ENCODE measurements at places on chromosomes 16 and 17.

DNA sequence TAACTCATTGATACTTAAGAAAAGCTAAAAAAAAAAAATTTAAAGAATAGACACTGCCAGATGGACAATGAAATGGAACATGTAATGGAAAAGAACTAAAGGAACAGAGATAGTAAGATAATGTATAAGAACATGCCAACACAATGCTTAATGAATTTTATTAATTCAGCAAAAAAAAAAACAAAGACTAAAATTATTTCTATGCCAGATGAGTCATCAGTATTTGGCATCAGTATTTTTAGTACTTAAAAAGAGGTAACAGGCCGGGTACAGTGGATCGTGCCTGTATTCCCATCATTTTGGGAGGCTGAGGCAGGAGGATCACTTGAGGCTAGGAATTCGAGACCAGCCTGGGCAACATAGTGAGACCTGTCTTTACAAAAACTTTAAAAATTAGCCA lies 168.5 kb downstream of the CYB561 start:
- DNase-seq, result no peak

DNA sequence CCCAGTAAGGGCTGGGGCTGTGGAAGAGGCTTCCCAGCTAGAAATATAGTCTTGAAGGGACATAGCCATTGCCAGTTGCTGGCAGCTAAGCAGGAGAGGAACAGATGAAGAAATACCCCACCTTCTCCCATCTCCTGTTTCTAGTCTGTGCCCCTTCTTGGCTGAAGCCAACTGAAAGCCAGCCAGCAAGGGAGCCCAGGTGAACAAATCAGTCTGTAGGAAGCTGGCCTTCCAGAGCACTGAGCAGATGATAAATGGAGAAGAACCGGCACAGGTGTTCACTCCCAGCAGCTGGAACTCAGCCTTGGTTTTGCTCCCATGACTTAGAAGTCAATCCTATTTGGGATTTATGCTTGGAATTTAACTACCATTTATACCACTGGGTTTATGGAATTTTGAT lies 69.2 kb upstream of the DHX40 start:
- no peak for DNase-seq

DNA sequence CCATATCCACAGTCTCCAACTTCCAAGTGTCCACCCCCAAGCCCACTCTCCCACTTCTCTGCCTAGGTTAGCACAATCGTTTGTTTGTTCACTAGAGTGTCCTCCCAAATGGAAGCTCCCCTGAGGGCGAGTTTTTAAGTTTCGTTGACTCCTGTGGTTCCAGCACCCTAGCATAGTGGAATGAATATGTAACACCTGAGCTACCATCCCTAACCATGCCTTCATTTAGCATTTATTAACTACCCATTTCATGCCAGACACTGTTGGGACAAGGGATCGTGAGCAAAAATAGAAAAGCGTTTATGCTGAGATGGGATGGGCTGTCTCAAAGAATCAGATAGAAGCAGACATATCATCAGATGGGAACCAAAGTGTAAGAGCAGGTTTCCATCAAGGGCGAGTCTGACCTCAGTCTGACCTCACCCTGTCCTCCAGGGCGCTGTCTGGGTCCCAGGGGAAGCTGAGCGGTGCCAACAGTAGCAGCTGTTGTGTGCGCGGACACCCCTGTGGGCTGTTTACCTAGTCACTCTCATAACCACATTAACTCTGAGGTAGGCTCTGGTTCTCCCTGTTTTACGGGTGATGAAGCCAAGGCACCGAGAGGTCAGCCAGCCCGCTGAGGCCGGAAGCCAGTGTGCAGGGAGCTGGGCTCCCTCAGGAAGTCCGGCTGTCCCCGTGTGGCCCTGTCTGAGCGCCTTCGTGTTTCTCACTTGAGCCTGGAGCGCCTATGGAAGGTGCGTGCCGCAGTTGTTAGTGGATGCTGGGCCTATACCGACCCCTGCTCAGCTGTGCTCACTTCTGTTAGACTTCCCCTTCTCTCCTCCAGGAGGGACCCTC lies 6.2 kb downstream of the CNP start:
- no peak for DNase-seq

DNA sequence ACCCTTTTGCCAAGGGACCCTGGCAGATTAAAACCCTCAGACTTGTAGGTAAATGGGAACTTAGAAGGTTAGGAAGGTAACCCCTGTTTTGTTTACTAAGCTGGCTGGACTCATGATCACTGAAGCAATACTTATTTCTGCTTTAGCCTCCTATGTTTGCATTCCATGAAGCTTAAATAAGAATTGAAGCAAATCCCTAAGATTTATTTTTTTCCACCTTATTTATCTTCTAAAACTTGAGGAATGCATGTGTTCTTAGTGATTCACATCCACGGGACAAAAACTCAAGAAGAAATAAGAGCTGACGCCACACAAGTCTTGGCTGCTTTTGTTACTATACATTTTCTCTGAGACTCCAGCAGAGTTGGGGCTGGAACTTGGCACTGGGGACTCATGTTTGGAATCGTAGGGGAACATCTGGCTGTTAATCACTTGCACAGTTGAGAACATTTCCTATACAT lies 35.5 kb downstream of the CLUAP1 start:
- no peak for DNase-seq

DNA sequence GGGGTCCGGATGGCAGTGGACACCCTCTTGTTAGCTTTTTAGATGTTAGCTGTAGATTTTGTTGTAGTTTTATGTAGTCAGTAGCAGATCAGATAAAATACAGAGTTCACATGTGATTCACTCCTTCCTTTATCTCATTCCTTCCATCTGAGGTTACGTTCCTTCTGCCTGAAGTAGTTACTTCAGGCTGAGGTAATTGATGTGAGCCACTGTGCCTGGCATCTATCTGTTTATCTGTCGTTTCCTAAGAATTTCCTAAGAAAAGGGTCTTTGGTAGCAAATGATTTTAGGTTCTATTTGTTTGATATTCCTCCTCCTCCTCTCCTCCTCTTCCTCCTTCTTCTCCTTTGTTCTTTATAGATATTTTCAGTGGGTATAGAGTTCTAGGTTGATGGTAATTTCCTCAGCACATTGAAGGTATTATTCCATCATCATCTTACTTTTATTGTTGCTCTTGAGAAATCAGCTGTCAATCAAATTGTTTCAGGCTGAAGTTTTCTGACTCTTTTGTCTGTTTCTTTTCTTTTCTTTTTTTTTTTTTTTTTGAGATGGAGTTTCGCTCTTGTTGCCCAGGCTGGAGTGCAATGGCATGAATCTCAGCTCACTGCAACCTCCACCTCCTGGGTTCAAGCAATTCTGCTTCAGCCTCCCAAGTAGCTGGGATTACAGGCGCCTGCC lies 29.6 kb upstream of the FBXO47 start:
- DNase-seq, result no peak

DNA sequence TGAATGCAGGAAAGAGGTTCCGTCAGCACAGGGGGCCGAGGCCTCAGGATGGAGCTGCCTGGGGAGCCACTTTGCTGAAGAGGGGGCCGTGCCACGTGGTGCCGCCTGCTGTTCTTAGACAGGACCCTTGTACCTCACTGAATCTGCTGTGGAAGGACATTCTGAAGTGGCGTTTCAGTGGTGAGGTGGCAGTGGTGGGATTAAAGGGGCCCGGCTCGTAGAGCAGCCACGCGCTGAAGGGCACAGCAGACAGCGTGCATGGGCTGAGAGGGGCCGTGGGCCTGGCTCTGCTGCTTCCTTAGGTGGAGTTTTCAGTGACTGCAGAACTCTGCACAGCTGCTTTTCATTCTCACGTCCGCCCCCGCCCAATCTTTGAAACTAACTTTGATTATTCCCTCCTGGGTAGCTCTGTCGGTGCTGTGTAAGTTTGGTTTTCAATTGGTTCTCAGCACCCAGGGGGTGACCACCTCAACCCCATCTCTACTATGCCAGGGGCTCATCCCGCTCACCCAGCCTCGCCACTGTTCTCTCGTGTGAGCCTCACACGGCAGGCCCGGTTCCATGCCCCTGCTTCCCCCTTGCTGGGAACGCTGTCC lies 70.3 kb downstream of the SEC14L1 start:
- no peak for DNase-seq

DNA sequence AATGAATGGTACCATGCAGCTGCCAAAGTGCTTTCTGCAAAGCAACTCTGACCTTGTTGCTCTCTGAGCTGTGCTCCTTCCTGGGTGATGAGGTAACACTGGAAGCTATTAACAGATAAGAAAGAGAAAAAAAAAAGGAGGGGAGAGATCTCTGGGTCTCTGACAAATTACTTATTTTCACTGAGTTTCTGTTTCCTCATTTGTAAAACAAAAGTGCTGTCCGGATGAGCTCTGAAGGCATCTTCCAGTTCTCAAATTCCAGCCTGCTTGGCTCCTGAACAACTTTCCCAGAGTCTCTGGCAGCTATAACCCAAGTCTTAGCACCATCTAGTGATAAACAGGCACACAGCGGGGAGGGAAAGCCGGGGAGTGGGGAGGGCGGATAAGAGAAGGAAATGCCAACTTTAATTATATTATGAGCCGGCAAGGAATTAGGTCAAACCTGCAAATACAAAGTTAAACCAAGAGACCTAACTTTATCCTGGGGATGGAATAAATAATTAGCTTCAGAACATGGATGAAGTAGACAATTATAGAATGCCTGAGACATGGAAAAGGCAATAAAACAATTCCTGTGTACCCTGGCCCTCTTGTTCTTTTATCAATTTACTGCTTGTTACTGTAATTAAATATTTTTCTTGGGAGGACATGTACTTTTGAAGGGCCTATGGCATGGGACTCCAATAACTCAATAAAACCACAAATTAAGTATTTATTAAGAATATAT lies 61.3 kb upstream of the KIFC3 start:
- no peak for DNase-seq

DNA sequence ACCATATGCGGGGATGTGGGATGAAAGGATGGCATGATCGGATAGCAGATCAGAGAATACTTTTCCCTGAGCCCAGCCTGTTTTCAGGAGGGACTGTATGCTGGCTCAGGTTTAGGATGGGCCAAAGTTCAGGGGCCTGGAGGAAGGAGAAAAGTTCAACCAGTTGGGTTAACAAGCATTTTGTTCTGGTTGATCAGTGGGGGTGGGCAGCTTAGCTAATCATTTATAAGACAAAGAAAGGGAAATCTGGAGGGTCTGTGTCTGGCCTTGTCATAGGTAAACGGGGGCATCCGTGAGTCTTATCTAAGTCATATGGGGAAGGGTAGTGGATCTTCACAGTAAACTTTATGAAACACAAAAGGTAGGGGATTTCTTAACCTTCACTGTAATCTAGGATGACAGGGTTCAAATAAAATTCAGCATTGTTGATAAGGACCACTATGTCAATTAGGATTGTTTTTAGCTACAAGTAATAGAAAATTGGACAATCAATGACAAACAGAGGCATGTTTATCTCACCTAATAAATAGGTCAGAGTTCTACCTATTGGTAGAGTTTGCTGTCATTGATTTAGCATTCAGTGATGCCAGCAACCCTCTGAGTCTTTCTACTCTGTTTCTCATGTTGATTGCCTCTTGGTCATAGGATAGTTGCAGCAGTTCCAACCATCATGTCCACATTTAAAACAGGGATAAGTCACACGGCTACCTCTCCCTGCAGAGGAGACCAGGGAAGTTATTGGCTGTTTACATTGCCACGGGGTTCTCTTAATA lies 11.4 kb downstream of the PCTP start:
- no peak for DNase-seq

- no peak for DNase-seq
Measured at GRCh38 chr16:84948851-84949610, 62.3 kb downstream of the ZDHHC7 start.

DNA sequence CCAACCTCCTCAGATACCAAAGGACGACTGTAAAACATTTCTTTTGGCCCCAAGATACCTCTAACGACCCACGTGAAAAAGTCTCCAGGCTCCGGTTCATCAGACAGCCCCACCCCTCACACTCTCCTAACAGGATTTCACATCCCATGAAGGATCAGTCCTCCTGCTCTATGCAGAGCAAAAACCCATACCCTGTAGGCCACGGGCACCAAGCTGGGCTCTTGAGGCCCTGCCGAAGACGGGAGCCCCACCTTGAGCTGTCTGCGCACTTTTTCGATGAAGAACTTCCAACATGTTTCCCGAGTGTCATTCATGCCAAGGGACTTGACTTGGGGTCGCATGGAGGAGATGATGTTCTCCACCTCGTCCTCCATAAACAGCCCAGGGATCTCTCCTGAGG lies 89.9 kb downstream of the PGS1 start:
- DNase-seq, result no peak

- no peak for DNase-seq
Measured at GRCh38 chr16:71540-72401, 660 bp downstream of the RHBDF1 start.

DNA sequence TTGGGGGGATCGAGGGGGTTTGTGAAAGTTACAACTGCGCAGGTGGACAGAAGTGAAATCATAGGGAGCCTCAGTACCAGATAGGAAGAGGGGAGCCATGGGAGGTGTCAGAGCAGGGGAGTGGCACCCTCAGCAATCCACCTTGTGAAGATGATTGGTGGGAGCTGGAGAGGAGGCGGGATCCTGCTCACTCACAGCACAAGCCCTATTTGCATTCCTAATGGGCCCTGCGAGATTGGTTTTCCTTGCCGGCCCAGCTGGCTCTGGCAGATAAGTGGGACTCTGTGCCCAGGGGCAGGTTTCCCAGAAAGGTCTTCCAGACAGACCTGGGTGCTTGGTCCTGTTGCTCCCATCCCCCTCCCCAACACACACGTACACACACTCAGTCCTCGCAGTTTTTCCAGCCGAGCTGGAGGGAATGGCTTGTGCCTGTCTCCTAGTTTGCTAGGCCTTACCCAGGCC lies 9.4 kb downstream of the WNT3 start:
- DNase-seq, result no peak

DNA sequence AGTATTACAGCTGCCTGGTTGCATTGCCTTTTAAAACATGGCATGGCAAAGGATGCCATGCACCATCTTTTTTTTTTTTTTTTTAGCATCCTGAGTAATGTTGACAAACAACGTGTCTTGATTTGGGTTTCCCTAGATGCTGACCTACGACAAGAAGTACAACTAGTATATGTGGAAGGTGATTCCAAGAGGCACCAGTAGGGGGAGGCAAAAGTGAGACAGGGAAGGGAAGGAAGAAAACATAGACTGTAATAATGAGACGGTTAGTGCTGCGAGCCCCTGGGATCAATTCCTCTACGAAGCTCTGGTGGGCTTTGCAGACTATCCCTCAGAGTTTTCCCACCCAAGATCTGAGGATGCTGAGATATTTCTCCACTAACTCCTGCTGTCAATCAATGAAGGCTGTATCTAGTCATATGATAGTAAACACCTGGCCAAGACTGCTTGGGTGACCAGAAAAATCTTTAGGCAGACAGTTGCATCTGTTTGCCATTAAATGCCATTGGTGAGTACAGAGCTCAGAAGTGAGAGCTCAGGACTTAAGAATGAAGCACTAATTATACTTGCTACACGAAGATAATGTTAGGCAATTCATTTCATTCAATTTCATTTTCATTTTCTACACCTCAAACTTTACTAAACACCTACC lies 458.6 kb upstream of the GOT2 start:
- DNase-seq, result no peak

DNA sequence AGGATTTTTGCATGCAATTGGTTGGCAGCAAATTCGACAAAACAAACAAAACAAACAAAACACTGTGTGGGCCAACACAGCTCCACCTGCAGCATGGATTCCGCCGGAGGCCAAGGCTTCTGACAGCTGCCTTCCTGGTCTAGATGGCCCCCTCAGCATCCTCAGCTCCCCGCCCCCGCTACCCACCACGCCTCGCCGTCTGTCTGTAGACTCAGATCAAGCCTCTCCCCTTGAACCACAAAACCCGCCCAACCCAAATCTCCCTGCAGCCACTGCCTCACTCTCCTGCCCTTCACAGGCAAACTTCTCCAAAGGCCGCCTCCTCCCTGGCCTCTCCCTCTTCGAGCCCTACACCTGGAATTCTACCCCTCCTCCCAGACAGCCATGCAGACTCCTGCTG lies 57.9 kb downstream of the RTN4RL1 start:
- no peak for DNase-seq

Data from activated T-helper 1 cell treated with Interleukin-2 at 50 U/mL for 16 hours (primary cell).